ENCODE measurements at places on chromosomes 2 and 18.
A peak's percentile ranks its signal among the peaks of the same experiment; 100 is the strongest.

DNA sequence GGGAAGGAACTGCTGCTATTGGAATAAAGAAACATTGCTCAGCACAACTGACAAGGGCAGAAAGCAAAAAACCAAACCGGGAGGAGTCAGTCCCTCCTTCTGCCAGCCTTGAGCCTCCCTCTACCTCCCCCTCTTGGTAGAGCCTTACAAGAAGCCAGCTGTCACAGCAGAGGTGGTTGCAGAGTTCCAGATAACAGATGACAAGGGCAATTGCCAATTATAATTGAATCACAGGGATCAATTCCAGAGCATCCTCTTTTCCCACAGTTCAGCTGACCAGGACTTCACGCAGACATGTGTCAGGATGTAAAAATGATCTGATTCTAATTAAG is 548.2 kb upstream of the LRRTM1 start:
- no peak for DNase-seq

- DNase-seq = no peak
Observed at GRCh38 chr18:51716277-51716676, 518.8 kb upstream of the MEX3C start.

DNA sequence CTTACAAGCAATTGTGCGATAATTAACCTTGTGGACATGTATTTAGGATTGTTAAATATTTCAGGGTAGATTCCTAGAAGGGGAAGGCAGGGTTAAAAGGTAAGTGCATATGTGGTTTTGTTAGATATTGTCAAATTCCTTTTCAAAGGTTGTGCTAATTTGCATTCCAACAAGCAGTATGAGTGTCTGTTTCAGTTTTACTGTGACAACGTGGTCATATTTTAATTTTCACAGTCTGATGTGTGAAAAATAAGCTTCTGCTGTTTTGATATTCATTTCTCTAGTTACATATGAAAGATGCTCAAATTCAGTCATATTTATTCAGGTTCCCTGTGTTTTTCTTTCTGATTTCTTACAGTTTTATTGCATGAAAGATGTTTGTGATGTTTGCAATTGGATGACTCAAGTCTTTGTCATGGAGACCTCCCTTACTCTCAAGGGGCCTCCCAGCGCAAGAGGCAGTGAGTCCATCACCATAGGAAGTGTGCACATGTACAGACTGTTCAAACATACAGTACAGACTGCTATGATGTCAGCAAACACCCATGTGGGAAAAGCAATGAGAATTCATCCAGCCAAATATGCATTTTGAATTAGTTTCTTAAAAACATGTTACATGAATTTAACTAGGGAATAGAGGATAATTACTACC is 310.8 kb downstream of the GALR1 start:
- DNase-seq = no peak

DNA sequence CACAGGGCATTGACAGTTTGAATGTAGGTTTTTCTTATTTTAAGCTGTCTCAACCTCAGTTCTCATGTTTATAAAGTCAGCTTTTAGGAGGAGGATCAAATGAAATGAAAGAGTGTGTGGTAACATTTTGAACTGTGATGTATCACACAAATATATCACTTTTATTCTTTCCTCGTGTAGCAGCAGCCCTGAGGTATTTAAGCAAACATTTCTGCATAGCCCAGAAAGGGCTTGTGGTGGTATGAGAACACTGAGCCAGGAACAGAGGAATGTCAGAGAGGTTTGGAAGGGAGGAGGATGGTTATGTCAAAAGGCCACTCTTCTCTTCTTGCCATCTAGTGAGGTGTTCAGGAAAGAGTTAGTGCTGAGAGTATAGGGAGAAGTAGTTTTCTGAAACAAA is 150.2 kb downstream of the PARD3B start:
- DNase-seq = no peak

DNA sequence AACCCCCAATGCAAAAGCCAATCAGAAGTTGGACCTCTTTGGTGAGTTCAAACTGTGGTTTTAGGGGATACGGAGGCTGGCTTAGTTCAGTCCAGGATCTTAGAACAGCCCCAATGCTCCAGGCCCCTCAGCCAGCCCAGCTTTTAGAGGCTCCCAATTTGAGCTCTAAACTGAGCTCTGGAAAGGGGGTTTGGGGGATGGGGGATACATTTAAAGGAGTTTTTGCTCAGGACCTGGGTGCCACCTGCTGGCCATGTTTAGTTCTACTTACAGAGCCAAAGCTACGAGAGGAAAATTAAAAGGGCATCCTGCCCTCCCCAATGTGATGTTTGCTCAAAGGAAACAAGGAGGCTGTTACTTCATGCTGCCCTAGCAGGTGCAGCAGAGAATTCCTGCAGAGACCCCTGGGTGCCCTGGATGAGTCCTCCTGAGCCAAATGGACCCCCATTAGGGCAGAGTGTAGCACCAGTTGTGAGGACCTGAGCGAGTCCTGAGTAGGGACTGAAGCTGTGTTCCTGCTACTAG is 15.9 kb upstream of the TMEM214 start:
- DNase-seq = no peak

- no peak for DNase-seq
Observed at GRCh38 chr2:159228081-159228581, 58.4 kb downstream of the WDSUB1 start.

- DNase-seq = no peak
Observed at GRCh38 chr2:109155553-109156451, 26.8 kb downstream of the SH3RF3 start.

- no peak for DNase-seq
Observed at GRCh38 chr18:63980896-63981460, 11.1 kb downstream of the SERPINB8 start.

DNA sequence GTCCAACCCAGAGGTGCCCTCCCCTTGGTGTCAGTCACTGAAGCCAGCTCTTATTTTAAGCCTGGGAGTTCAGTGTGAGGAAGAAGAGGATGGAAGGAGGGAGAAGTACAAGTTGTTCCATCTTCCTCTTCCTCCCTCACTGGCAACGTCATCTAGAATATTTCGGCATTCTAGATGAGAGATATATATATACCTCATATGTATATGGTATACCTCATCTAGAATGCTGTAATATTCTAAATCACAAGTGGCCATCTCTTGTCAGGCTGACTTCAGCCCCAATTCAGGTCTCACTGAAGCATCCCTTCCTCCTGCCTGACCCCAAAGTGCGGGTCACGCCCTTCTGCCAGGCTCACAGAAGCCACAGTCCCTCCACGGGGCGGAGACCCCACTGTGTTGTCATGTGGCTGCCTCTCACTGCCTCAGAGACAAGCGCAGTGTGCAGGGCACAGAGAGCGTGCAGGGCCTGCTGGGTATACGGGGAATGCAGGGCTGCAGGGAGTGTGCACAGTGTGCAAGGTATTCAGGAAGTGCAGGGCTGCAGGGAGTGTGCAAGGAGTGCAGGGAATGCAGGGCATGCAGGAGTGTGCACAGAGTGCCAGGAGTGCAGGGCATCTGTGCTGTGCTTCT is 32.8 kb upstream of the B3GNT7 start:
- DNase-seq = no peak

DNA sequence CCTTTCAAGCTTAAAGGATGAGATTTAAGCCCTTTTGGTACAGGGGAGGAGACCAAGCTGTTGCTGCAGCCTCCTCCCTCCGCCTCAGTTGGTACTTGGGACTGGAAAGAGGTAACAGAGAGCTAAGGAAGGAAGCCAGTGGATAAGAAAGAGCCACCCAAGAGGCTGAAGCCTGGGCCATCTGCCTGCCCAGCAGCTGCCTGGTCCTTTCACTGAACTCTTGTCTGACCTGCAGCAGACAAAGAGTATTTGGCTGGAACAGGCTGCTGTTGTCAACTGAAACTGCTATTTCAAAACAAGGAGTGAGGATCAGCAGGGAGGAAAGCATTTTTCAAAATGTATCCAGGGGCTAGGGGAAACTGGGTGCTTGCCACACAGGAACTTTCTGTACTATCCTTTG is 30.3 kb downstream of the TNS1 start:
- no peak for DNase-seq

GRCh38 chr2:142989273-142990204 is 112.1 kb downstream of the KYNU start:
- no peak for DNase-seq

DNA sequence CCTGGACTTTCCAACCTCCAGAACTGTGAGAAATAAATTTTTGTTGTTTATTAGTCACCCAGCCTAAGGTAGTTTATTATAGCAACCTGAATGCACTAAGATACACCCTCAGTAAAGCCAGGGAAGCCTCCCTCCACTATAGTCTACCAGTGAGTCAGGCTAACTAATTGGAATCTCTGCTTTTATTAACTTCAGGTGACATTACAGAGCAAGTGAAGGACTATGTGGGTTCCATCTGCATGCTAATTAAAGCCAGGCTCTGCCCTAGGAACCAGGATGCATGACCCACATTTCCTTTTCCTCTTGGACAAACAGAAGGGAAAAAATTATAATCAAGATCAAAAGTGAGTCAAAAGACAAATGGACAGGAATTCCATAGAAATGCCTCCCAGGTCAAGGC is 56.1 kb downstream of the ZC3H8 start:
- no peak for DNase-seq

DNA sequence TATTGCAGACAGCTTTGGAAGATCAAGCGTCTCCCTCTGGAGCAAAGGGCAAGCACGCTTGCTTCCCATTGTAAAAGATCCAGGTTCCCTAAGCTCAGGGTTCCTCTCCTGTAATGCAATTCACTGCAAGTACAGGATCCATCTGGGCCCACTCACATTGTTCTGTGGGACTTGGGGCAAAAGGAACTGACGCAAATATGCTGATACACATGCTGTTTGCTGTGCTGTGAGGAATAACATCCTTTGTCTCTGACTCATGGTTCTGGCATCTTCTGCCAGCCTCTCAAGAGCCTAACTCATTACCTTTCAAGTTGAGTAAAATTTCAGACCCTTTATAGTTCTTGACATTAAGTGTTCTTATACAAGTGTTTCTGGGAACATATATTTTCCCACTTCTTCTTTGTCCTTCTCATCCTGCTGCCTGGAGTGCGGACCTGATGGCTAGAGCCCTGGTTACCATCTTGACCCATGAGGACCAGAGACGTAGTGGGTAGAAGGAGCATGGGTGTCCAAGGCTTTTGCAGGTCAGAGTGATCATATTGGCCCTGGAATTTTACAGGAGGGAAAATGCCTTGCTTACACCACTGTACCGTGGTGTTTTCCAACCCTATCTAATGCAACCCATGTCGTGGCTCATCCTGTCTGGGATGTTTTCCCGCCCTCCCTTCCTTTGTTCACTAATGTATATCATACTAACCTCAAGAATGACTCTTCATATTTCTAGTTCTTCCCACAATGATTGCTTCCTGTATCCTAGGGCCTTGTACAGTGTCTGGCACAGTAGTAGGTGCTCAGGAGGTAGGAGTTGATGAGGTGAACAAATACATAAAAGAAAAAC is 145.7 kb upstream of the GLI2 start:
- no peak for DNase-seq

GRCh38 chr18:3246635-3247239 is 864 bp upstream of the MYL12A start:
- no peak for DNase-seq

GRCh38 chr2:85698184-85698879 is 4.2 kb downstream of the GNLY start:
- DNase-seq = peak; percentile 52

GRCh38 chr18:49547701-49548100 is 14.2 kb upstream of the LIPG start:
- no peak for DNase-seq

DNA sequence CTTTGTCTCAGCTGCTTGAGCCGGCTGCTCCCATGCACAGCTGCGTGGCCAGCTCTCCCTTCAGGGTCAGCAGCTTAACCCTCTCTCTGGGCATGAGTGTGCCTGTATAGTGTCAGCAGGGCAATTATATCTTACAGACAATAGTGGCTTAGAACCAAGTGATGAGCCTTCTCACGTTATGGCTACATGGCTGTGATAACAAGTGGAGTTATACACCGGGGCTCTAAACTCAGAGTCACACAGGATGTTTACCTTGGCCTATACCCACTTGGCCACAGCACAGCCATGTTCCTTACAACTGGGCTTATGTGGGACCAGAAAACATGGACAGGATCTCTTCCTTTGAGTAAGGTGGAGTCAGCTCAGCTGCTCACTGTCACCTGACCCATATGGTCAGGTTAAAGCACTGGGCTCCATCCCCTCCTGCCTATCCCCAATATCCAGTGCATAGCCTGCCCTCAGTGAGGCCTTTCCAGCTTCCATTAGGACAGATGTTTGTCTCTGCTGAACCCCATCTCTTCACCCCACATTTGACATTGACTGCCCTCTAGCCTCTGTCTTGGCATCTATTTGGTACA is 294.2 kb upstream of the NCKAP5 start:
- DNase-seq = no peak

DNA sequence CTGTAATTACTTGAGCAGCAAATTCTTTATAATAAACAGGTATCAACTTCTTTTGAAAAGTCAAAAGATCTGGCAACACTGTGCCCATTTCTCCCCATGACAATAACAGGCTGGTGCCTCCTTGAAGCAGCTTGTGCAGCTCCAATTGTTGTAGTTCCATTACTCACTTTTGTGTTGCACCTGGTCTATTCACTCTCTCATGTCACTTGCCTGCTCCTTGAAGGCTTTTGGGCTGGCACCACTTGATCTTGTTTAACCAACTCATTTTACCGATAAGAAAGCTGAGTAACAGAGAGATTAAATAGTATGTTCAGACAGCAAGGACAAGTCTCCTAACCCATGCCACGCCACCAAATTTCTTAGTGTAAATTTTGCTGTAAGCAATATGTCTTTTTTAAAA is 314.5 kb downstream of the OSR1 start:
- DNase-seq = no peak

DNA sequence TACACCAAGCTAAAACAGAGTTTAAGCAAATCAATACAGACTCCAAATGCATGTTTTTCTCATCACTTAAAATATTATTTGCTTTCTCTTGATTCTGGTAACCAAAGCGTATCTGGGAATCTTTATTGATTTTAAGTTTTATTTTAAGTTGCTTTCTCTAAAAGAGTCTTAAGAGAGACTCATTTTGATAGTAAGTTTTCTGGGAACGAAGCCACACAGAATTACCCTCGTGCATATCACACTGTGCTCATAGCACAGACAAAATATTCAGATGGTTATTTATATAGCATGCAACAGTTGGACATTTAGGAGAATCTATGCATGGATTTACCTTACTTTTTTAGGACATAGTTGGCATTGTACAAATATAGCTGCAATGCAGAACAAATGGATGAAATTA is 597.5 kb upstream of the NRXN1 start:
- DNase-seq = no peak

DNA sequence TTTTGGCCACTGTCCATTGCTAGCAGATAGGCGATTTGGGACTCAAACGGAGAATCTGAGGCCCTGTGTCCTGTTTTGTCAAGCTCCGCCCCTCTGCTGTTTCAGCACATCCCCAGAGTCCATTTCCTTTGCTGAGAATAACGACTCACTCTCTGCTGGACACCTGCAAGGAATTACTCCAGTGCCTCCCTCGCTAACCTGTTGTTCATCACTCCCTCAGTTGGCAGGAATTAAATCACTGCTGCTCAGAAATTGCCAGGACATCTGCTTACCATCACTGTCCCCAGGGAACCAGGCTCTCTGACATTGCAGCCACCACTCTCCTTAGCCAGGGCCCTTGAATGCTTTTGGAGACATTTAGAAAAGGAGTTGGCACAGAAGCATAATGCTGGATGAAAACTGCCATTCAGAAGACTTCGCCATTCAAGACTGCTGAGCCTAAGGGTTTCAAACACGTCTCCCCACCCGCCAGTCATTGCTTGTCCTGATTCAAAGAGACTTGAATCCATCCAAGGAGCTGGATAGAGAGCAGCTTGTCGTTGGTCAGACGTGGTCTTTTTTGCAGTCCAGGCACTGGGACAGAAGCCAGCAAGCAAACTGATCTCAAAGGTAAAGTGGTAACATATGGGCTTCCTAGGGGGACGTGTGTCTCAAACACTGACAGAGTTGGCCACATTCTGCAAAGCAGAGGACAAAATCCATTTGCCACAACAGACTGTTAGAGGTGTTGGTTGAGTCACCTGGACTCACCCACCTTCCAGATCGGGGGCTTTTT is 155.3 kb downstream of the UXS1 start:
- no peak for DNase-seq

All from type B pancreatic cell (in vitro differentiated cells).